Fibroblast of lung (primary cell): ENCODE measurements at places on chromosomes 5 and 9. TPM values are rescaled to one million over a fixed set of nuclear protein-coding genes. Genes with fewer than 3 reads are reported as not detected.

GRCh38 chr5:92904021-92904420 lies 677.0 kb downstream of the NR2F1-AS1 start:
- DNase-seq = no peak

DNA sequence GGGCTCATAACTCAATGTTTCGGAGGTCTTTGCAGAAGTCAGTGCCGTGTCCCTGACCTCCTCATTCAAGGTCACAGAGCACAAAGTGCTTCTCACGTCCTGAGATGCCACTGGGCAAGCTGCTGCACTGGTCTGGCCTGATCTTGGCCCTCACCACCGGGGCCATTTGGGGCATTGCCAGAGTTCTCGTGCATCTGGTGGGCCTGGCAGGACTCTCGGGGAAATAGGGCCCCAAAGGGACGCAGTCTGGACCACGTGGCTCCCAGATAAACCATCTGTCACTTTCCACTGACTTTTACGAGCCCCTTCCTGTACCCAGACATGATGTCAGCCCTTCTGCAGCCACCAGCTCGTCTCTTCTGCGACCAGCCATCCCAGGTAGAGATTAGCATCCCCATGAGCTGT lies 54.8 kb downstream of the HRH2 start:
- DNase-seq = no peak

DNA sequence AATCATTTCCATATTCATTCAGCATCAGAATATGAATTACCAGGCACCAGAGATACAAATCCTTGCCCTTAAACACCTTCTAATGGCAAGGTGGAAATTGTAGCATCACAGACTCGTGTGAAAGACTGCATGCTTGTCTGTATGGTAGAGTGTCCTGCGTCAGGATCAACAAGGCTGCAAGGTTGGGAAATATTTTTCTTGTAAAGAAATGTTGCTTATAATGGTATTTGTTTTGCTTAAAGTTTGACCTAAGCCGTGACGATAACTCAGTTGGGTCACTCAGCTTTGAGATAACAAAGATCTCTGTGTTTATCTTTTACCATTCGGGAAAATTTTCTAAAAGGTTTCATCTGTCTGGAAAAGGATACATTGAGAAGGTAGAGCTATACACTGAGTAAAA lies 87.6 kb downstream of the BASP1 start:
- DNase-seq = peak; percentile 44

- DNase-seq = no peak
These were observed 137.6 kb downstream of the ADGRV1 start for GRCh38 chr5:90696153-90696552.

GRCh38 chr9:37150415-37150814 lies 30.0 kb downstream of the ZCCHC7 start:
- DNase-seq = no peak

Gene FOXD4
- total RNA-seq = 0.17 and 0.26 TPM in 2 replicates

DNA sequence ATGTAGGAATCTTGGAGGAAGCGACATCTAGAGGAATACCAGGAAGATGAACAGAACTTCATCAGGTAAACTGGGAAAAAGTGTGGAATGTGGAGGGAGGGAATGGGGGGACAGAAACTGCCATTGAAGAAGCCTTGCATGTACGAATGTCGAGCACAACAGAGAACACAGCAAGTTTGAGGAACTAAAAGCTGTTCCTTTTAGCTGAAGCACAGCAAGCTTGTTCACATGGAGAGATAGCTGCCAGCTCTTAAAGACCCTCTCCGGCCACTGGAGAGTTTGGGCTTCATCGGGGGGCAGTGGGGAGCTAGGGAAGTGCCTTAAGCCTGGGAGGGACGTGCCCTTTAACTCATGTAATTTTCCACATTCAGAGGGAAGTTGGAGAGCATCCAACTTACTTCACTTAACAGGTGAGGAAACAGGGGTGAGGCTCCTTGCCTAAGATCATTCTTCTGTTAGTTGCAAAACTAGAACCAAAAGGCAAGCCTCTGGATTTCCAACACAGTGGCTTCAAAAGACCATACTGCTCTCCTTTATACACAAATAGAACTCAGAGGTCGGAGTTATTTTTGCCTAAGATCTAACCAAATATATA lies 2.3 kb upstream of the CYFIP2 start:
- no peak for DNase-seq
